ENCODE measurements at places on chromosomes 4 and X.

DNA sequence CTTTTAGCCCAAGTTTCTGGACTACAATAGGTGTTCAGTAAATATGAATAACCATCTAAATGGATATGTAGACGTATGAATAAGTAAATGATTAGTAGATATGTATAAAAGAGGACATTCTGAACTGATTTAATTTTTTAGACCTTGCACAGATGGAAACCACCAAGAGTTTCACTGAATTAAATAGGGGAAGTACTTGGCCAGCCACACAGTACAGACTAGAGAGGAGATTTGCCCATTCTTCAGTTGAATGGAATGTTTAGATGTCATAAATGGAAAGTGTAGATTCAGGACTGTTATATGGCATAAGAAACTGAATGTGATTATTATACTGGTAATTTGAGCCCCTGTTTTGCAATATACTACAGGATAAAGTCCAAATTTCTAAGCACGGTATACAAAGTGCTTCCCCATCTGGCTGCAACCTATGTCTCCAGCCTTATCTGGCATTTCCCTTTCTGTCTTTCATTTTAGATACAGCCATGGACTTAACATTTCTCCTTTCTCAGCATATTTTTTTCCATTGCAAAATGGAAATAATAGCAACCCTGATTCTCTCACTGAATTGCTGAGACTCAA lies 137.8 kb upstream of the HS3ST1 start:
- no peak overlapping the region for H3K27ac ChIP-seq
- H3K36me3 ChIP-seq: no peaks in the 10 kb centered on the region
- DNase-seq: no peak
- H3K27me3 ChIP-seq: no peaks in the 10 kb centered on the region
- H3K4me1 ChIP-seq: no peaks in the 10 kb centered on the region
- no peak overlapping the region for H3K4me3 ChIP-seq

- H3K4me1 ChIP-seq: no peaks in the 10 kb centered on the region
- DNase-seq: no peak
- no peaks in the 10 kb centered on the region for H3K27me3 ChIP-seq
Observed at GRCh38 chrX:21153503-21153902, 220.7 kb upstream of the CNKSR2 start.

DNA sequence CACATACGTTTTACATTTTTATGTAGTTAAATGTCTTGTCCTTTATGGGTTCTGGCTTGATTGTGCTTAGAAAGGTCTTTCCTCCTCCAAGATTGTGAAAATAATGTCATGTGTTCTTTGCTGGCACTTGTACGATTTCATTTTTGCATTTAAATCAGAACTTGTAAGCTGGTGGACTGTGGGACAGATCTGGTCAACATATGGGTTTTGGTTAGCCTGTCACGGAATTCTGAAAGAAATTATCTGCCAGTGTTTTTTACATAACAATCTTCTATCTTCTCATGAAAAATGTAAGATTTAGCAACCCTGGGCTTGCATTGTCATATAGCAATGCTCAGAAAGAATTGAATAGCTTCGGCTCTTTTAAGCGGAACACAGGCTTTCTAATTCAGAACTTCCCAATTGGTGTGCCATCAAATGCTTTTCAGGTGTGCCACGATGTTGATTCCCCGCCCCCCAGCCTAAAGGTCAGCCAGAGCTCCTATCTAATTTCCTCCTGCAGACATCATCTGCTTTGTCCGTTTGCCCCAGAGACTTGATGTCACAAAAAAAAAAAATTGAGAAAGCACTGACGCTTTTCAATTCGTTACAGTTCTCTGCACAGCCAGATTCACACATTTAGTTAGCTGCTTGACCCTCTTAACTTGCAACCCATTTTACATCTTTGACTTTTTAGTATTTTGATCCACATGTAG lies 16.2 kb downstream of the AFF1 start:
- H3K4me1 ChIP-seq: peaks cover 18% of the 10 kb centered on the region
- no peak overlapping the region for H3K4me3 ChIP-seq
- H3K27ac ChIP-seq: no peak overlapping the region
- peaks cover 11% of the 10 kb centered on the region for H3K36me3 ChIP-seq
- no peak for DNase-seq

DNA sequence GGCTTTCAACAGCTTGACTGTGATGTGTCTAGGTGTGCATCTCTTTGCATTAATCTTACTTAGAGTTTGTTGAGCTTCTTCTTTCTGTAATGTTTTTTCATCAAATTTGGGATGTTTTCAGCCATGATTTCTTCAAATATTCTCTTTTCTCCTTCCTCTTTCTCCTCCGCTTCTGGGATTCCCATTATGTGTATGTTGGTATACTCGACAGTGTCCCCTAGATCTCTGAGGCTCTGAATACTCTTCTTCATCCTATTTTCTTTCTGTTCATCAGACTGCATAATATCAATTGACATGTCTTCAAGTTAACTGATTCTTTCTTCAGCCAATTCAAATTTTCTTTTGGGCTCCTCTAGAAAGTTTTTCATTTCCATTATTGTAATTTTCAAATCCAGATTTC lies 25.9 kb downstream of the STPG2 start:
- DNase-seq: no peak
- H3K36me3 ChIP-seq: no peaks in the 10 kb centered on the region
- no peaks in the 10 kb centered on the region for H3K4me1 ChIP-seq
- no peak overlapping the region for H3K4me3 ChIP-seq
- no peaks in the 10 kb centered on the region for H3K27me3 ChIP-seq
- H3K27ac ChIP-seq: no peak overlapping the region

- no peaks in the 10 kb centered on the region for H3K4me1 ChIP-seq
- no peaks in the 10 kb centered on the region for H3K27me3 ChIP-seq
- DNase-seq: no peak
- H3K4me3 ChIP-seq: no peak overlapping the region
- H3K27ac ChIP-seq: no peak overlapping the region
Observed at GRCh38 chr4:107130157-107130556, 94.0 kb upstream of the DKK2 start.

GRCh38 chrX:48816014-48816810 lies 10.1 kb upstream of the ERAS start:
- peaks cover 30% of the 10 kb centered on the region for H3K36me3 ChIP-seq
- no peak overlapping the region for H3K27ac ChIP-seq
- H3K27me3 ChIP-seq: no peaks in the 10 kb centered on the region
- H3K4me3 ChIP-seq: no peak overlapping the region
- no peaks in the 10 kb centered on the region for H3K4me1 ChIP-seq
- DNase-seq: no peak

GRCh38 chrX:151970661-151971060 lies 3.8 kb downstream of the GABRE start:
- no peaks in the 10 kb centered on the region for H3K27me3 ChIP-seq
- peaks cover 15% of the 10 kb centered on the region for H3K4me1 ChIP-seq
- H3K27ac ChIP-seq: no peak overlapping the region
- no peak overlapping the region for H3K4me3 ChIP-seq
